ENCODE measurements at places on chromosomes 1 and 21.

GRCh38 chr21:41750532-41751151, 16.2 kb downstream of the RIPK4 start:
- no peak for DNase-seq

GRCh38 chr1:240827786-240828185, 215.8 kb upstream of the GREM2 start:
- DNase-seq, result no peak

DNA sequence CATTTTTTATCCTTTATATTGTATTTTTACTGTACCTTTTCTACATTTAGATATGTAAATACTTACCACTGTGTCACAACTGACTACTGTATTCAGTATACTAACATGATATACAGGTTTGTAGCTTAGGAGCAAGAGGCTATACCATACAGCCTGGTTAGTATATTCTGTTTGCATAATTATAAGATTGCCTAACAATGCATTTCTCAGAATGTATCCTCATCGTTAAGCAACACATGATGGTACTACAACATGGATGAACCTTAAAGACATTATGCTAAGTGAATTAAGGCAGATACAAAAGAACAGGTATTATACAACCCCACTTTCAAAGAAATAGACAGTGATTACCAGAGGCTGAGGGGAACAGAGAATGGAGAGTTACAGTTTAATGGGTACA, 62.7 kb downstream of the RUSC1 start:
- DNase-seq, result no peak

DNA sequence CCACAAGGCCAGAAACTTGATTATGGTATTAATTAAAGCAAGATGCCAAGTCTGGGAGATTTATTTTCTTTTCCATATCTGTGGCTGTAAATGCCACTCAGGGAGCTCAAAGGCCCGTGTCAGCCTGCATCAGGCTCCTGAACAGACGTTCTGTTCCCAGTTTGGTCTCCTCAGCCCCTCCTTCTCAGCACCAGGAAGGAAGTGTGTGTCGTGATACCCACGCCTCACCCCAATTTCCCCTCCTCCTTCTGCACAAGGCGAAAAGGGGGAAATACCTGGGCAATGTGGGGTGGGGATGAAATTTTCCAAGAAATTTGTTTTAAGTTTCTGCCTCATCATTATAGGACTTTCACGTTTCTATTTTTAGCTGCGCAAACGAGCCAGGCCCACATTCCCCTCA, 112.0 kb downstream of the SYF2 start:
- DNase-seq, result no peak

- no peak for DNase-seq
Measured at GRCh38 chr1:160488347-160489058, 34.6 kb downstream of the SLAMF6 start.

- DNase-seq, result peak; percentile 83
Measured at GRCh38 chr21:28485301-28486022, 507.2 kb downstream of the LTN1 start.

DNA sequence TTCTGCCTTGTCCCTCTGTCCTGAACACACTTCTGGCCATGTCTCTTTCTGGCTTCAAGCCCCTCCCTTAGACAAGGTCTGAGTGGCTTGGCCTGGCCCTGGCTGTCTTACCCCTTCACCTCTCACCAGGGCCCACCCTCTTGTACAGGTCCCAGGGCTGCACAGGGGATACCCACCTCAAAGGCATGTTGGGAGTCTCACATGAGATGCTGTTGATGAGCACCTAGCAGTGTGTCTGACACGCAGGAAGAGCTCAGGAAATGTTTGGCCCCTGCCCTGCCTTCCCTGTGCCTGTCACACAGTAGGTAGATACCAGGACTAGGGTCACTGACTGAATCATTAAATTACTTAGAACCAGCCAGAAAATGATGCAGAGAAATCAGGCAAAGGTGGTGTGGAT, 16.6 kb downstream of the ZNF362 start:
- DNase-seq, result peak; percentile 37

DNA sequence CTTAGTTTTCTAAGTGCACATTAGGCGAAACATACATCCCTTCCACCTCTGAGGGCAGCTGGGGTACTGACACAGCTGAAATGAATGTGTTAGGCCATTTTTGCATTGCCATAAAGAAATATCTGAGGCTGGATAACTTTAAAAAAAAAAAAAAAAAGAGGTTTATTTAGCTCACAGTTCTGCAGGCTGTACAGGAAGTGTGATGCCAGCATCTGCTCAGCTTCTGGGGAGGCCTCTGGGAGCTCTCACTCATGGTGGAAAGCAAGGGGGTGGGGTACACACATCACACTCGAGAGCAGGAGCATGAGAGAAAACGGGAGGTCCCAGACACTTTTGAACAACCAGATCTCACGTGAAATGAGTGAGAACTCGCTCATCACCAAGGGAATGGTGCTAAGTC, 158.1 kb downstream of the PSMG1 start:
- DNase-seq, result no peak

DNA sequence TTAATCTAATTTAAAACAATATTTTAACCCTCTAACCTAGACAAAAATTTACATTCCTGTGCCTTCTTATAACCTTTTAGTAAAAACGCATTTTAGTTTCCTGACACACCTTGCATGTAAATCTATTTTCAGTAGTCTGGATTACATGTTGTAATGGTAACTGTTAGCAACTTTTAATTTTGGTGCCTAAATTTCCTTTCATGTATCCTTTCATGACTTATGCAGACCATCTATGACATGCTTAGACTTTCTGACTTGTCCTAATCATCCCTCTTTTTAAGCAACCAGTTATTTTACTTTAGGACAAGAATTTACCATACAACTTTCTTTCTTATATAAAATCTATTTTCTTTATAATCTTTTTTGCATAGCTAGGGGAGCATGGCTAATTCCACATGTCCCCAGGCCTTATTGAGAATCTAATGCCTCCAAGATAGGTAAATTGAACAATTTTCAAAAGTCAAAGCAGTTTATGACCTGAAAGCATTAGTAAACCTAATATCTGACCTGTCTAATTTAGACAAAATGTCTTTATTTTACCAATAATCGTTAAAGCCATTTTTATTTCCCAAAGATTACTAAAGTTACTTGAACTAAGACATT, 57.5 kb upstream of the IL12RB2 start:
- DNase-seq, result no peak

GRCh38 chr1:174623324-174624035, 175.7 kb downstream of the GPR52 start:
- DNase-seq, result no peak

DNA sequence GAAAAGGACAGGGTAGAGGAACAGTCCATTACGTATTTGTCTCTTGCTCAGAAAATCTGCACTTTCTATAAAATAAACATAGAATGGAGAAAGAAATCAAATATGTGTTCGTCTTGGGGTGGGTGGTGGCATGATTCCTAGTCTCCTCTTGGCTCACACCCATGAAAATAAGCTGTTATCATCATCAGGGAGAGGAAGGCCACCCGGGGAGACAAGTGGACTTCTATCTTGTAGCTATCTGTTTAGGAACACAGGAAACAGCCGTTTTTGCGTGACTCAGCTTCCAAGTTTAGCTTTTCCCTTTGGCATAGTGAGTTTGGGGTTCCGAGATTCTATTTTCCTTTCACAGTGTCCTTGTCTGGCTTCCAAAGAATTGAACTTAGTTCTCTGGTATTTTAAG, 622.3 kb downstream of the PTPRU start:
- no peak for DNase-seq

- DNase-seq, result no peak
Measured at GRCh38 chr1:159066108-159066507, 10.5 kb downstream of the AIM2 start.

- no peak for DNase-seq
Measured at GRCh38 chr1:171913385-171913784, 72.1 kb downstream of the DNM3 start.

- no peak for DNase-seq
Measured at GRCh38 chr1:192584866-192585265, 9.3 kb downstream of the RGS1 start.
